A549 (cell line): ENCODE measurements at places on chromosomes 12 and 14.

- peak; percentile 1 for DNase-seq
Observed at GRCh38 chr12:72346363-72346944, 74.3 kb downstream of the TRHDE start.

- DNase-seq = no peak
Observed at GRCh38 chr12:123026094-123026853, 45.8 kb downstream of the ARL6IP4 start.

GRCh38 chr14:20498622-20499021 lies 6.7 kb upstream of the RNASE10 start:
- no peak for DNase-seq

GRCh38 chr12:111768159-111768895 lies 1.6 kb downstream of the ALDH2 start:
- no peak for DNase-seq

DNA sequence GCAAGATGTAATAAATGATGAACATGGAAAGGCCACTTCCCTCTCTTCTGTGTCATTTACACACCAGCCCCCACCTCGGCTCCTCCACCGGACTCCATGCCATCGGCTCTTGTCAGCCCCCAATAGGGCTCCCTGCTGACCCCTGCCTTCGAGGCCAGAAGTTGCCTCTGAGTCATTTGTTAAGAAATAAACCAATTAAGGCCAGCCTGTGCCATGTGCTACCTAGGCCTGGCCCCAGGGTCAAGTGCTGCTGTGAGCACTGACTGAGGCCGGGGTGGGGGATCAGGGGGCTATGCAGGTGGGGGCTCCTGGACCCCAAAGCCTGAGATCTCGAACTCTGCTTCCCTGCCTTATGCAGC lies 53.2 kb downstream of the TESC start:
- DNase-seq = no peak

DNA sequence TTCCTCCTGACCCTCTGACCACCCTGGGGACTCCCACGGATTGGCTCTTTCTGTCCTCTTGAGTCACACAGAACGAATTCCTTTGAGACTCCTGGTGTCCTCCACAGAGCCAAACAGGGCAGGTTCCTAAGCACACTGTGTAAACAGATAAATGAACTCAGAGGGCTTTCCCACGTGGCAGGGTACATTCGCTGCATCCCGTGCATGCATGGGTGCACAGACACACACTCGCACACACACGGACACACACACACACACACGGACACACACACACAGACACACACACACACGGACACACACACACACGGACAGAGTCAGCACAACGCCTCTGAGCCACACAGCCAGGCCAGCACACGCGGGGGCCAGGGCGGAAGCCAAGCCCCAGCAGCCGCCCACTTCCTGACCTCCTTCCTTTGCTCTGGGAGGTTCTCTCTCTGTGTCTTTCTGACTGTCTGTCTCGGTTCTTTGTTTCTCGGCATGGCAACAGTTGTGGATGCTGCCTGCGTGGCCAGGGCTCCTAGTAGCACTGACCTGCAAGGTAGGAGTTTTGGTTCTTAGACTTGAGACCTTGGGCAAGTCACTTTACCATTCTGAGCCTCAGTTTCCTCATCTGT lies 706 bp downstream of the CRACR2A start:
- DNase-seq = no peak

DNA sequence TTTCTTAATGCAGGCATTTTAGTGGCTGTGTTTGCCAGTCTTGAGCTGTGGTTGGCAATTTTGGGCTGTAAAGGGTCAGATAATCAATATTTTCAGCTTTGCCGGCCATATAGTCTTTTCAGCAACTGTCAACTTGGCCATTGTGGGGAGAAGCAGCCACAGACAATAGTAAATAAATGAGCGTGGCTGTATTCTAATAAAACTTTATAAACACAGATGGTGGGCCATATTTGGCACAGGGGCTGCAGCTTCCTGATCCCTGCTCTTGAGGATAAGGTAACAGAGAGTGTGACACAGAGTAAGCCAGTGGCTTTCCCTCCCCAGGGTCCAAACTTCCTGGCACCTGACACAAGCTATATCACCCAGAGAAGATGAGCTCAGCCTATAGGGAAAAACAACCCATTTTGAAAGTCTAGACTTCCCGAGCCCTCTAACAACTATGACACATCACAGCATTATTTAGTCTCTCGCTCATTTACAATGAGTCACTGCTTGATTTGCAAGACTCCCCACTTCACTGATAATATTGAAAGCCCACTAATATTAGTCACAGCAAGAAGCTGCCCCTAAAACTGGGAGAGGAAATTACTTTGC lies 163.1 kb upstream of the TMPO start:
- DNase-seq = peak; percentile 85

- no peak for DNase-seq
Observed at GRCh38 chr12:49881415-49882247, 22.1 kb downstream of the FAIM2 start.

DNA sequence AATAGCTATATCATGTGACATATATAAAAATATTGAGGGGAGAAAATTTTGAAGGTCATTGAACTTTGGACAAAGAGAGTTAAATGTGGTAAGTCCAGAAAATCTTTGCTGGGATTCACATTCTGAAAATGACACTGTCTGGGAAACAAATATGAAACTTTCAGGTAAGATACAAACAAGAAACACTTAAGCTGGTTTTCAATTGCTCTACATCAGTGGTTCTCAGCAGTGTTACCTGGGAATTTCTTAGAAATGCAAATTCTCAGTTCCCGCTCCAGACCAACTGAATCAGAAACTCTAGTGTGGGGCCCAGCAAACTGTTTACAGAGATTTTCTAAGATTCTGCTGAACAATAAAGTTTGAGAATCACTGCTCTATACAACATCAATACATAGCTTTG lies 3.6 kb upstream of the CDK17 start:
- no peak for DNase-seq

GRCh38 chr14:24954037-24954699 lies 95.8 kb downstream of the STXBP6 start:
- DNase-seq = no peak

DNA sequence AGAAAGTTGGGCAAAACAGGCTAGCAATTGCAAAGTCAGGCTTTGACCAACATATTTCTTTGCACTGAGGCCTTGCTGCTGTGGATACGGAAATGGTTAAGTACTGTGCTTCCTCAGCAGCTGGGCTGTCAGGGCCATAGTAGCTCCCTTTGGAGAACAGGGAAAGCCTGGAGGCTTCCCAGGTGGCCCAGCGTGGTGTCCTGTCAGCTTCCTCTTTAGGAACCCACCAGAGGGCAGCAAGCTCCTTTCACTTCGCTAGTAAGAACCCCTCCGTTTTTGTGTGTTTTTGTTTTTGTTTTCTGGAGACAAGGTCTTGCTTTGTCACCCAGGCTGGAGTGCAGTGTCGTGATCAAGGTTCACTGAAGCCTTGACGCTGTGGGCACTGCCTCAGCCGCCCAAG lies 1.7 kb upstream of the CFAP251 start:
- no peak for DNase-seq

GRCh38 chr12:55728186-55728938 lies 447 bp downstream of the CD63 start:
- peak; percentile 39 for DNase-seq

DNA sequence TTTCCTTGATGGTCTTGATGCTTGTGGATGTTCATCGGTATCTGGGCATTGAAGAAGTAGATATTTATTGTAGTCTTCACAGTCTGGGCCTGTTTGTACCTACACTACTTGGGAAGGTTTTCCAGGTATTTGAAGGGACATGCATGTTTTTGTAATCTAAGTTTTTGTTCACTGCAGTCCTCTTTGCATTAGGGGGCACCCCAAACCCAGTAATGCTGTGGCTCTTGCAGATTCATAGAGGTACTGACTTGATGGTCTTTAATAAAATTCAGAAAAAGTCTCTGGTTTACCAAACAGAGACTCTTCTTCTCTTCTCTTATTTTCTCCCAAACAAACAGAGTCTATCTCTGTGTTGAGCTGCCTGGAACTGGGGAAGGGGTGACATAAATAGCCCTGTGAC lies 150.9 kb upstream of the SLC16A7 start:
- no peak for DNase-seq

- DNase-seq = no peak
Observed at GRCh38 chr12:110249105-110249504, 31.9 kb upstream of the ATP2A2 start.

- no peak for DNase-seq
Observed at GRCh38 chr14:56061051-56061450, 57.2 kb upstream of the PELI2 start.

GRCh38 chr12:55707841-55708694 lies at the start of gene ITGA7:
ITGA7 (minus strand) TSS chr12:55707904; CDS start chr12:55707682, 222 bp downstream.
- no peak for DNase-seq

GRCh38 chr12:121021754-121022153 lies 5.5 kb upstream of the C12orf43 start:
- no peak for DNase-seq

- DNase-seq = no peak
Observed at GRCh38 chr12:72075401-72075800, 136.8 kb downstream of the TPH2 start.

DNA sequence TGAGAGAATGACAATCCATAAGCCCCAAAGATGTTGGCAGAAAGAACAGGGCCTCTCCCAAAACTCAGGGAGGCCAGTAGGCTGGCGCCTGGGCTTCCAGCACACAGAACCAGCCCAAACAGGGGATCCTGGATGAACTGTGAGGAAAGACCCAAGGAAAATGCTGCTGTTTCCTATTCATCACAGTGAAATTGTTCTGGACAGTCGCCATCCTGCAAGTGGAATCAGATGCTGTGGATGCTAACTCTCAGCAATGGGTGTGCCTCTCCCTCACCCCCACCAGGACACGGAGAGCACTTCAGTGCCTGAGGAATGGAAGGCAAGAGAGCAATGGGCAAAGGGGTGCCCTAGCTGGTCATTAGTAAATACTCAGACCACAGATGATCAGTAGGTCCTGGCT lies 80.8 kb downstream of the ANO2 start:
- no peak for DNase-seq

GRCh38 chr14:90447720-90448497 lies 51.1 kb downstream of the CALM1 start:
- no peak for DNase-seq

- no peak for DNase-seq
Observed at GRCh38 chr12:82593901-82594396, 92.8 kb upstream of the TMTC2 start.

DNA sequence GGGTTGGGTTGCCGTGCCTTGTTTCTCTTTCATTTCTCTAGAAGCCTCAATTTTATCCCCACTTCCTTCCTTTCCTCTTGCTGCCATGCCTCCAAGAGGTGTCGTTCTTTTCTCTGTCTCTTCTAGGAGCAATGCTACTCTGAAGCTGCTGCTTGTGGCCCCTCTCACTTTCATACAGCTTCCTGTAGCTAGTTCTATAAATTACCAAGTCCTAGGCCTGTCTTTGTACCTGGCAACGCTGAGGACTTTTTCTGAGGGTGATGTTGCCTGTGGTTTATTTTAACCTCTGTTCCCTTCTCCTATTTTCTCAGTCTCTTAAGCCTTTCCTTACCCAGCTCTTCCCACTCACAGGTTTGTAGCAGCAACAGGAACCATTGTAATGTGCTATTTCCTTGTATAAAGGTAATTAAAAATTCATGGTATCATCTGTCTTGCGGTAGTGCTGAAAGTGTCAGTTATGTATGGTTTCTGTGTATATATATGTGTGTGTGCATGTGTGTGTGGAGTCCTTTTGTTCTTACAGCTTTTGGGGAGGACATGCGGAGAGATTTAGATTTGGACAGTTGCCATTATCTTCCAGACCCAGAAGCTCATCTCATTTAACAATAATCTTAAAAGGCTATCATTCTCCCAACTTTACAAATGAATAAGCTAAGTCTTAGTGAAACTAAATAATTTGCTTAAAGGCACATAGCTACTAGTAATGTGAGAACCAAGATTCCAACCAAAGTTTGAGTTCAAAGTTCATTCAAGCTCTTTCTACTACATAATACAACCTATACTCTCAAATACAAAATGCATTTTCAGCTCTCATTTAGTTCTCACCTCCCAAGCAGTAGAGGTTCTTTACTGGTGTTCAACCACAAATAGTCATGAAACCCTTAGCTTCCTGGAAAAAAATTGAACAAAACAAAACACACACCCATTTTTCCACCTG lies 43.8 kb downstream of the DDHD1 start:
- DNase-seq = no peak

GRCh38 chr12:48447755-48448154 lies 24.6 kb upstream of the ANP32D start:
- no peak for DNase-seq

DNA sequence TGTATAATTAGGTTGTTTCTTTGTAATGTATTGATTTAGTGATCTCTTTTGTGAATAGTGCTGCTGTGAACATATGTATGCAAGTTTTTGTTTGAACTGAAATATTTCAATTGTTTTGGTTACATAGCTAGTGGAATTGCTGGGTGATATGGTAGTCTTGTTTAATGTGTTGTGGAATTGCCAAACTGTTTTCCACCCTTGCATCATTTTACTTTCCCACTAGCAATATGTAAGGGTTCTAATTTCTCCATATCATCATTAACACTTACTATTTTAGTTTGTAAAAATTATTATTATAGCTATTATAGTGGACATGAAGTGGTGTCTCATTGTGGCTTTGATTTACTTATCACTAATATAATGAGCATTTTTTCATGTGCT lies 5.9 kb downstream of the G2E3 start:
- DNase-seq = no peak

DNA sequence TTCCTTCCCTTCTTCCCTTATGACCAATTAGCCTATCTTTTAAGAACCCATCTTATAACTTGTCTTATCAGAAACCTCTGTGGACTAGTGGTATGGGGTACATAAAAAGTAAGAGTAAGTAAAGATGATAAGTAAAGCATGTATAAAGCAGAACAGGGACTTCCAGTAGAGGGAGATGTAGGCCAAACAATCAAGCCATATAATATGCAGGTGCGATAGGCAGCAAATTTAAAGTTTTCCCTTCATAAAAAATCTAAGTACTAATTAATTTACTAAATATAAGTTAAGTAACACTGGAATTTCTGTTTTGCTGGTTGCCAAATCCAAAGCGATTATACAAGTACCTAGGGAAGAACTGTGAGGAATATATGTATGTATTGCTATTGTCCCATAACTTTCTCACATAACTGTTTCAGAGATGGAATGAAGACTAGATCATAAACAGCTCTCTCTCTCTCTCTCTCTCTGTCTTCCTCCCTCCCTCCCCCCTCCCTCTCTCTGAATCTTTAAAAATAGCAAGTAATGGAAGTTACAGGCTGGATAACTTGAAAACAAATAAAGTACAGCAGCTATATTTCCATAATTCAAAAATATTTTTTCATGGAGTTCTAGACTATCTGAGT lies 25.7 kb downstream of the METTL25 start:
- peak; percentile 54 for DNase-seq

DNA sequence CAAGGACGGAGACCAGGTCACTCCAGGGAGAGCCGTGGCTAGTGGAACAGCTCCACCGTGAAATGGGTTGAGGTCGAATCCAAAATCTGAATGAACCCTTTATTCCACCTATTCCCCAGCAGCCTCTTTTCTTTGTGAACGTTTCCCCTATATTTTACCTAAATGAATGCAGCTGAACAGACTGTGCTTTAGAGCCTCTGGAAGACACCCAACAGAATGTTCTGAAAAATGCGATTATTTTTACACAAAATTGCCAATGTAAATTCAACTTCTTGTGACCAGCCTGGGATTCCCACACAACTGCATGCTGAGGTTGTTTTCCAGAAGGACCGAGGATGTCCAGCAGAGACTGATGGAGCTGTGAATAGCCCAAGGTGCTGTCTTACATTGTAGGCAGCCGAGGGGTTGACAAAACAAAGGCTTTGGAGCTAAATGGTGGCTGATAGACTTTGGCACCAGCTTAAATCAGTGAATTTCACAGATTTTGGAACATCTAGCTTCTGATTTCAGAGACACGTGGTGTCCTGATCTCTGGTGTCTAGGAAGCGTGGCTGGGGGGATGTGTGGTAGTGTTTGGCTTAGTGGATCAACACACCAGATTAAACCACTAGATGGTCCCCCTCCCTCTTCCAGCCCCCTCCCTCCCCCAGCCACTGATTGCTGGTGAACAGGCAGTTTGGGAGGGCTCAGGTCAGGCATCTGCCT lies 150.4 kb downstream of the ZNF664 start:
- no peak for DNase-seq
